ENCODE measurements at places on chromosomes 6 and 20. TPM values are rescaled to one million over a fixed set of nuclear protein-coding genes. Genes with fewer than 3 reads are reported as not detected.

NDUFAF5 gene
- 28.6 TPM for total RNA-seq

HSPA12B gene
- not detected for total RNA-seq

SRSF12 gene
- 0.11 TPM for total RNA-seq

OR2J3 gene
- total RNA-seq = not detected

PRDM13 gene
- total RNA-seq = 0.13 TPM

CLPSL2 gene
- not detected for total RNA-seq

TREM1 gene
- total RNA-seq = not detected

GGTLC1 gene
- not detected for total RNA-seq
